Right hindlimb (tissue), 1 donor: ENCODE measurements at places on chromosomes 5 and 9.
A peak's percentile ranks its signal among the peaks of the same experiment; 100 is the strongest.

DNA sequence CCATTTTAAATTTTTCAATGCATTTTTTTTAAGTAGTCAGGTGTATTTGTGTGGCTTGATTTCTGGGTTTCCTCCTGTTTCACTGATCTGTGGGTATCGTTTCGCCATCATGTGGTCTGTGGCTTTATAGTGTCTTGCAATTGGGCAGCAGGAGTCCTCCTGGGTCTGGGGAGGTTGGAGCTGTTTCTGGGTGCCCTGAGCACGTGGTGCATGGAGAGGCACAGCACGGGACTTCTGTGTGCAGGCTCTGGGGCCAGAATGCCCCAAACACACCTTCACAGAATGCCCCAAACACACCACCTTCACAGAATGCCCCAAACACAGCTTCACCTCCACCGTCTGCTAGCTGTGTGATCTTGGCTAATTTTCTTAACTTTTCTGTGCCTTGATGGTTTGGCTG is 82.6 kb upstream of the COL5A1 start:
- DNase-seq = peak; percentile 31

GRCh38 chr9:133360400-133361393 is 4.3 kb downstream of the SURF2 start:
- no peak for DNase-seq

- DNase-seq = no peak
These were observed 199.4 kb upstream of the ST8SIA4 start for GRCh38 chr5:101102506-101102905.

DNA sequence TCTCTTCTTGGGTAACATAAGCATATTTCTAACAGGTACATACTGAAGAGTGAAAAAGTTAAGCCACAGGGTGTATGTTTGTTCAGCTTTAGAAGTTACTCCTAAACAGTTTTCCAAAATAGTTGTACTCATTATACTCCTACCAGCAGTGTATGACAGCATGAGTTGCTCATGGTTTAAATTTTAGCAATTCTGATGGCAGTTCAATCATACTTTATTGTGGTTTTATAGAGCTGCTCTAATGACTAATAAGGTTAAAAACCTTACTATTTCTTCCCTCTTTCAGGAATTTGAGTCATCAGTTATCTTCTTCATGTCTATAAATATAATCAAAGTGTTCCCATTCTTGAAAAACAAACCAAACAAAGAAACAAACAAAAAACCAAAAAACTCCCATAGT is 81.5 kb downstream of the CAAP1 start:
- DNase-seq = no peak

DNA sequence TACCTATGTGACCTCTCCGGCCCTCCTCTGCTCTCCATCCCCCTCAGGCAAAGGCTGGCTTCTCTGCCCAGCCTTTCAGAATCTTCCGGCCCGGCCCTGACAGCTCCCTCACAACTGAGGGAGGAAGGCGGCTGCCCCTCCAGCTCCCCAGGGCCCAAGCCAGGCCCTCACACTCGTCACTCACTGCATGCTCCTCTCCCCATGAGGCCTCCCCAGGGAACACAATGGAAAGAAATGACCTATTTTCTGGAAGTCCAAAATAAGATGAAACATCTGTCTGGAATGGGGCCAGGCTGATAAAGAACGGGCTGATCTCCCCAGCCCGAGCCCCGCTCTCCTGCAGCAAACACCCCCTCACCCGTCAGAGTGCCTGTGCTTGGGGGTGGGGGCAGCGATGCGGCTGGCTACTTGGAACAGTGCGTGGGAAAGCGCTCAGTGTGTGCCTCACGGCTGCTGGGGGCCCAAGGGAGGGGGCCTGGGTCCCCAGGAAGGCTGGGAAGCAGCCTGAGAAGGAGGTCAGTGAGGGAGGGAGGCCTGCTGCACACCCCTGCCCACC is 11.3 kb downstream of the PDGFRB start:
- DNase-seq = peak; percentile 64

- no peak for DNase-seq
These were observed 8.9 kb downstream of the DNLZ start for GRCh38 chr9:136354592-136355085.

DNA sequence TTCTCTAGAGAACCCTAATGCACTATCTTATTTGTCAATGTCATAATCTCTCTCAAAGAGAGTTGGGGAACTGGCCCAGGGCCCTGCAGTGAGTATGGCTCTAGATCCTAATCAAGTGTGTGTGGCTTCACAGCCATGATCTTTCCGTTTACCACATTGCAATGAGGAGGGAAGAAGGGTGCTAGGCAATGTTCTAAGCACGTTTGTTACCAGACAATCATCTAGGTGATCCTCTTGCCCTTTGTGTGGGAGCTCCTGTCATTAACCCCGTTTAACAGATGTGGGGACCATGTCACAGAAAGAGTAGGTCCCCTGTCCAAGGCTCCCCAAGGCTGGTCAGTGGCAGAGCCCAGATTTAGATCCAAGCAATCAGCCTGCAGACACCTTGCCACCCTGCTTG is 128.2 kb upstream of the IRX4 start:
- no peak for DNase-seq

- DNase-seq = no peak
These were observed 6.8 kb upstream of the NEURL1B start for GRCh38 chr5:172634106-172634899.

GRCh38 chr5:15131909-15132308 is 260.3 kb upstream of the ANKH start:
- DNase-seq = no peak

DNA sequence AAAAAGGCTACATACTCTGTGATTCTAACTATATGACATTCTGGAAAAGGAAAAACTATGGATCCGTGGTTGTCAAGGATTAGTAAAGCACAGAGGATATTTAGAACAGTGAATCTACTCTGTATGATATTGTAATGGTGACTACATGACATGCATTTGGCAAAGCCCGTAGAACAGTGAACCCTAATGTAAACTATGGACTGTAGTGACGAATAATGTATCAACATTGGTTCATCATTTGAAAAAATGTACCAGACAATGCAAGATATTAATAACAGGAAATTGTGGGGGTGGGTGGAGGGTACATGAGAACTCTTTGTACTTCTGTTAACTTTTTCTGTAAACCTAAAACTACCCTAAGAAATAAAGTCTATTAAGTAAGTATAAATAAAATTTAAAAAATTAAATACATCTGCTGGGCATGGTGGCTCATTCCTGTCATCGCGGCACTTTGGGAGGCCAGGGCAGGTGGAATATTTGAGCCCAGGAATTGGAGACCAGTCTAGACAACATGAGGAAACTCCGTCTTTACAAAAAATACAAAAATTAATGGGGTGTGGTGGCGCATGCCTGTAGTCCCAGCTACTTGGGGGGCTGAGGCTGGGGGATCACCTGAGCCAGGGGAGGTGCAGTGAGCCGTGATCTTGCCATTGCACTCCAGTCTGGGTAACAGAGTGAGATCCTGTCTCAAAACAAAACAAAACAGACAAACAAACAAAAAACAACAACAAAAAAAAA is 101.7 kb upstream of the TBC1D2 start:
- no peak for DNase-seq

DNA sequence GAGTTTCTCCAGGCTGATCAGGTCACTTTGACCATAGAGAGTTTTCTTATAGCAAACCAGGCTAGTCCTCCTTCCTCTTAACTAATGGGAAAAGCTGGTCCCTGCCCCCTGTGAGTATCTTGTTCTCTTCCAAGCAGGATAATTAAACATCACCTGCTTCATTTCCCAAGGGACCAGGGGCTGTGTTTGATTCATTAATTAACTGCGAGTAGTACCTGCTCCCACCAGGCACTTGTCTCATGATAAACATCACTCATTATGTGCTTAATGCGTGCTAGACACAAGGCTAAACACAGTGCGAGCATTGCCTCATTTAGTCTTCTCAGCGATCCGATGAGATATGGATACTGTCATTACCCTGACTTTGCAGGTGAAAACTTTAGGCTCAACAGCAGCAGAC is 1.7 kb upstream of the FAM163B start:
- no peak for DNase-seq

DNA sequence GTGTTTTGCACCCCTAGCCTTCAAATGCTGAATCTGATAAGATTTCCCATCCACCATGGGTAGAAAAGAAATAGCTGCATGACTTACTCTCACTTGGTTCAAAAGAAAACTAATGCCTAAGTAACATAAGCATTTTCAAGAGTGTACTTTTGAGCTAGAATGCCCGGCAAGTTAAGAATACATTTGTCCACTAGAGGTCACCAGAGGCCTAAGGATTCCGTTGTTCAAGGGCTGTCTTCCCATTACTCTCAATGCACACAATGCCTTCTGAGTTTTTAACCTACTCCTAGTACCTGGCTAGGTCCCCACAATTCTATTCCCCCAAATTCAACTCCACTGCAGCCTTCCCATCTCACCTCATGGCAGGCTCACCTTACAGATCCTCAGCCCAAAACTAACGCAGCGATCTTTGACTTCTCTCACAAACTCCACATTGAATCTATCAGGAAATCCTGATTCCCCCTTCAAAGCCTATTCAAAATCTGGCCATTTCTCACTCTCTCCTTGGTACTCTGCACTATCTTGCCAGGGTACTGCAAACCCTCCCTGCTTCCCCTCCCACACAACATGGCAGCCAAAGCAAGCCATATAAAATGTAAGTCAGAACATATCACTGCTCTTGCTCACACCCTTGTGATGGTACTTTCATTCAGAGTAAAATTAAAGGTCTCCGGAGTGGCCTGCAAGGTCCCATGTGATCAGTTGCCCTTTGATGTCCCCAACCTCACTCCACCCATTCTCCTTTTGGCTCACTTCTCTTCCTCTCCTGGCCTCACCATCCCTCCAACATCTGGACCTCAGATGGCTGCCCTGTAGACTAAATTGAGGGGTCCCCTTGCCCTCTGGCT is 13.4 kb downstream of the OXCT1 start:
- peak; percentile 62 for DNase-seq

DNA sequence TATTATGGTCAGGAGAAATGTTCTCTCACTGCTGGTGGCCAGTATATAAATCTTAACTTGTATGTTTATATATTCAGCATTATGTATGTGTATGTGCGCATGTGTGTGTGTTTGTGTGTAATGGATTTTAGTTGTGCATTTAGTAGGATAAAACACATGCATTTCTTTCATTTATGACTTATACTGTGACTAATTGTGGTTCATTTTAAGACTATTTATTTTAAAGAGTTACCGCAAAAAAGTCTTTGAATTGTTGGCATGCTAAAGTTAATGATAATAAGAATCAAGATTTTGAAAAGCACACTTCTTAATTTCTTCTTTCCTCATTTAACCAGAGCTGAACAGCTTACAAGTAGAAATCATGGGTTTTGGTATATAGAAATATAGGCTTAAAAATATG is 60.9 kb downstream of the RAI14 start:
- DNase-seq = no peak
